ENCODE measurements at places on chromosomes 13 and 19. TPM values are rescaled to one million over a fixed set of nuclear protein-coding genes. Genes with fewer than 3 reads are reported as not detected.

- H3K4me3 ChIP-seq = peak overlapping the region; percentile 45
- DNase-seq = no peak
- H3K36me3 ChIP-seq = no peaks in the 10 kb centered on the region
- H3K4me1 ChIP-seq = peaks cover 4% of the 10 kb centered on the region
- H3K27ac ChIP-seq = peak overlapping the region; percentile 60
These were observed 320.8 kb downstream of the ZNF536 start for GRCh38 chr19:30692879-30693503.

- H3K36me3 ChIP-seq = no peaks in the 10 kb centered on the region
- H3K27me3 ChIP-seq = no peaks in the 10 kb centered on the region
- H3K27ac ChIP-seq = no peak overlapping the region
- no peak for DNase-seq
These were observed 285.9 kb downstream of the DNAJC15 start for GRCh38 chr13:43309311-43309710.

GRCh38 chr19:17797424-17798201, 2.7 kb downstream of the B3GNT3 start:
- H3K4me3 ChIP-seq = no peak overlapping the region
- H3K27ac ChIP-seq = no peak overlapping the region
- H3K36me3 ChIP-seq = no peaks in the 10 kb centered on the region
- H3K27me3 ChIP-seq = peaks cover 19% of the 10 kb centered on the region
- no peak for DNase-seq

GRCh38 chr19:42693760-42694350, 46.4 kb downstream of the PSG3 start:
- no peak for DNase-seq
- H3K4me1 ChIP-seq = no peaks in the 10 kb centered on the region
- H3K4me3 ChIP-seq = no peak overlapping the region
- H3K27ac ChIP-seq = no peak overlapping the region

The KLK12 gene
- total RNA-seq = not detected

The C13orf42 gene
- total RNA-seq = not detected

GRCh38 chr19:28642787-28643683, 569.9 kb downstream of the UQCRFS1 start:
- H3K27me3 ChIP-seq = no peaks in the 10 kb centered on the region
- no peak overlapping the region for H3K27ac ChIP-seq
- peak; percentile 77 for DNase-seq
- no peaks in the 10 kb centered on the region for H3K36me3 ChIP-seq
- H3K4me3 ChIP-seq = no peak overlapping the region

- no peak for DNase-seq
- H3K4me3 ChIP-seq = no peak overlapping the region
- no peak overlapping the region for H3K27ac ChIP-seq
These were observed 322.1 kb downstream of the ENOX1 start for GRCh38 chr13:43464578-43465264.

DNA sequence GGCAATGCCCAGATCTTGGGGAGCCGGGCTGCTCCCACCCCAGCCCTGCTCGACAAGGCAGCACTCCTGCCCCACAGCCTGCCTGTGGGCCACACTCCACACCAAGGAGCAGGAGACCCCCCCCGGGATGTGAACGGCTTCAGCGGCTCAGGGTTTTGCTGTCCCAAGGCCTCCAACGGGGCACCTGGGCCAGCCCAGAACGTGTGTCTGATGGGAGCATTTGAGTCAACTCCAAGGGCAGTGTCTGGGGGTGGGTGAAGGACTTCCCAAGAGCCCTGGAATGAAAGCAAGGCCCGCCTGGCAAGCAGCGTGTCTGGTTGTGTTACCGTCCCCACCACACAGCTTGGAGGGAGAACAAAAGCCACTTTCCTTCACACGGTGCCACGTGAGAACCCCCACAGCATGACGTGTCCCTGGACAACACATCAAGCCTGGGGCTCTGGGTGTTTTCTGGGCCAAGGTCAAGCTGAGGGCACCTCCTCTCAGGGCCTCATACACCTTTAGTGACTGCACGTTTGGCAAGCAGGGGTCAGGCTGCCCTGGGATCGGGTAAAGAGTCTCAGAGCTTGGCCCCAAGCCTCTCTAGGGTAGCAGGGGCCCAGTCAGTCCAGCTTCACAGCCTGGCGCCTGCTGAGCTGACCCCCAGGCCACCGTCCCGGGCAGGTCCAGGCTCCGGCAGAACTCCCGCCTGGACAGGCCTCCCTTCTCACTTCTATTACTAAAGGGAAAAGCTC, 6.0 kb downstream of the C13orf46 start:
- H3K27me3 ChIP-seq = no peaks in the 10 kb centered on the region
- no peak for DNase-seq
- H3K4me3 ChIP-seq = no peak overlapping the region
- H3K36me3 ChIP-seq = peaks cover 6% of the 10 kb centered on the region
- H3K27ac ChIP-seq = no peak overlapping the region

The NXNL1 gene
- not detected for total RNA-seq

DNA sequence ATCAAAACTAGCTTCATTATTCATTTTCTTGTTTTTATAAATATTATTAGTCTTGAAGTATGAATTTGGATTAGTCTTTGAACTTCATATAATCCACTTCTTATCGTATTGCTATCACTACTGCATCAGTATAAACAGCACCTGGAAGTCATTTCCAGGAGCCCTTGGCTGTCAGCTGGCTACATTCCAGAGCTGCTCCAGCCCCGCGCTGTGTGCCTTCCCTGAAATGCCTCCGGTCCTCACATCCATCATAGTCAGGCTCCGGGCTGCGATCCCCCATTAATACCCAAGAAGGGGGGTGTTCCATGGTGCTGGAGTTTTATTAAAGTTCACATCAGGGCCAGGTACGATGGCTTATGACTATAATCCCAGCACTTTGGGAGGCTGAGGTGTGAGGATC, 124.3 kb upstream of the GJB6 start:
- H3K4me1 ChIP-seq = no peaks in the 10 kb centered on the region
- no peaks in the 10 kb centered on the region for H3K27me3 ChIP-seq
- no peak overlapping the region for H3K4me3 ChIP-seq
- no peak for DNase-seq
- no peak overlapping the region for H3K27ac ChIP-seq

The ICAM3 gene
- total RNA-seq = 10.9 TPM

The TNNI3 gene
- not detected for total RNA-seq
